ENCODE measurements at places on chromosomes 12 and 14.

- DNase-seq: no peak
Observed at GRCh38 chr14:60273956-60274355, 24.9 kb downstream of the PPM1A start.

- no peak for DNase-seq
Observed at GRCh38 chr14:72925171-72925759, 999 bp upstream of the DCAF4 start.

GRCh38 chr14:75446447-75446846 is 18.6 kb downstream of the JDP2 start:
- no peak for DNase-seq

GRCh38 chr14:68982581-68982980 is 3.5 kb upstream of the ACTN1 start:
- no peak for DNase-seq

DNA sequence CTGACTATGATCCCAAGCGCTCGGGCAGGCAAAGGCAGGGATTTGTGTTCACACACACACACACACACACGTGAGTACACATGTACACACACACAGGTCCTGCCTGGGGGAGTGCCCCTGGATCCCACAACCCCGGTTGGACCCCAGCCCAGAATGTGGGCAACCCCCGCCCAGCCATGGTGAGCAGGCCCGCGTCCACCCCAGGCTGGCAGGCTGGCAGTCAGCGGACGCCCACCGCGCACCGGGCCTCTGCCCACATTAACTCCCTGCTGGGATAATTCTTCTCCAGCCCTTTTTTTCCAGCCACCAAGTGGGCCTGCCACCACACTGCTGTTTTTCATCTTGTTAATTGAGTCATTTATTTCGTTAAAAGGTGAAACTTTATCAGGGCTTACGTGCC is 256.2 kb downstream of the BCL11B start:
- DNase-seq: no peak

DNA sequence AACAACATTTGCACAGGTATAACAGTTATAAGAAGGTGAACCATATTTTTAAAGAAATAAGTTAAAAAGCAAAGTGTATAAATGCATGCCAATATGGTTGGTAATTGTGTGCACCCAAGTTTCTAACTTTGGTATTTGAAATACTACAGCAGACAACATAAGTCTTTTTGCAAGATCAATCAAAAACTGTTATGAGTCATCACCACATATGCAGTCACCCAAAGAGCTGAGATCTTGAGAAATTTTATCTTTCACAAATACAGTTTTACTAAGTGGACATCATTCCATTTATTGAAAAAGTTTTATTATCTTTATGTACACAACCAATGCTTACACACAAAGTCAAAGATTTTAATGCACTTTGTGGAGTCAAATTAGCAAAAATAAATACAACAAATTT is 7.0 kb upstream of the ACSS3 start:
- DNase-seq: no peak

DNA sequence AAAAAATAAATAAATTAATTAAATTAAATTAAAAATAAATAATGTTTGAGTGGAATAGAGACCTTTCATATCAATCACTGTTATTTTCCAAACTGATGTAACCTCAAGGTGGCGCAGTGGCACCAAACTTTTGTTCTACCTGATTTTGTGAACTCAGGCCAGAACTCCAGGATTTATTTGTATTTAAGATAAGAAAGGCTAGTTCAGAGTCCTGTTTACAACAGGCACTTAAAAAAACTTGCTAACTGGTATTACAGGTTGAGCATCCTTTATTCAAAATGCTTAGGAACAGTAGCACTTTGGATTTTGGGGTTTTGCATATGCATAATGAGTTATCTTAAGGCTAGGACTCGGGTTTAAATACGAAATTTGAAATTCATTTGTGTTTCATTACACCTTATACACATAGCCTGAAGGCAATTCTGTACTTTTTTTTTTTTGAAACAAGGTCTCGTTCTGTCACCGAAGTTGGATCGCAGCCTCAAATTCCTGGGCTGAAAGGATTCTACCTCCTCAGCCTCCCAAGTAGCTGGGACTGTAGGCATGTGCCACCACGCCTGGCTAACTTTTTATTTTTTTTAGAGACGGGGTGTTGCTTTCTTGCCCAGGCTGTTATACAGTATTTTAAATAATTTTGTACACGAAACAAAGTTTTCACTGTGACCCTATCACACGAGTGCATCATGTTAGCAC is 32.4 kb downstream of the YY1 start:
- DNase-seq: no peak

DNA sequence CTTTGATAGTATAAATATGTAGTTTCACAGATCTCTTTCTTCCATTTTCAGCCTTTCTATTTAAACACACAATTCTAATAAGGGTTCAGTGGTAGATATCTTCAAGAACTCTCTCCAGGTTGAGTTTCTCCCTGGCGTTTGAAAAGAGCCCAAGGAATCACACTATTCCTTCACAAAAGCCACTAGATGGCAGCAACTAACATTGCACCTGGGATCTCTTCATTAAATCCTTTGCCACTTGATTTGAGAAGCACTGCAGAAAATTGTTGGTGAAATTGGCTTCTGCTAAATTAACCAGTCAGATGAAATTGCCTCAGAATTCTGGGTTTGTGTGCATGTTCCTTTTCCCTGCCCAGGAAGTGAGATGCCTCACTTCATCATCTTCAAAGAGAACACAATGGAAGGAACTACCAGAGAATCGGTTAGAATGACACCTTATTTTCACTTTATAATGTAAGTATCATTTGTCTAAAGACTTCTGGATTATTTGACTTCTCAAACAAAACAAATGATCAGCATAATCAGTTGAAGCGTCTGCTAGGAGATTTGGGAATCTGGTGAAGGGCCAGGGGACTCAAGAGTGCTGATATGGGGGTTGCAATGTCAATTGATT is 6.8 kb downstream of the CCDC198 start:
- DNase-seq: no peak

- DNase-seq: no peak
Observed at GRCh38 chr12:118946256-118946655, 35.1 kb upstream of the SRRM4 start.

GRCh38 chr12:4261655-4262054 is 11.9 kb upstream of the CCND2 start:
- DNase-seq: no peak

- peak; percentile 44 for DNase-seq
Observed at GRCh38 chr12:6230321-6231110, 30.3 kb downstream of the CD9 start.

DNA sequence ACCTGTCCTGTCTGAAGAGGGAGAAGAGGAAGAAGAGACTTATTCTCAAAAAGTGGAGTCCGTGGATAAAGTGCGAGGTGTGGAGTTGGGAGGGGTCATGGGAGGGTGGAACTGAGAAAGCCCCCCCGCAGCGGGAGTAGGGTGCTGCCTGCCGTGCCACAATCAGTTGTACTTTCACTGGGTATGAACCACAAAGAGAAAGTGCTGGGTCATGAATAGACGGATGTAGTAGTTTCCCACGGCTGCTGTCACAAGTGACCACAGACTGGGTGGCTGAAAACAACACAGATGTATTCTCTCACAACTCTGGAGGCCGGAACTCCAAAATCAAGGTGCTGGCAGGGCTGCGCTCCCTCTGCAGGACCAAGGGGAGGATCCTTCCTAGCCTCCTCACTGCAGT is 5.5 kb downstream of the DNAH10 start:
- DNase-seq: no peak

DNA sequence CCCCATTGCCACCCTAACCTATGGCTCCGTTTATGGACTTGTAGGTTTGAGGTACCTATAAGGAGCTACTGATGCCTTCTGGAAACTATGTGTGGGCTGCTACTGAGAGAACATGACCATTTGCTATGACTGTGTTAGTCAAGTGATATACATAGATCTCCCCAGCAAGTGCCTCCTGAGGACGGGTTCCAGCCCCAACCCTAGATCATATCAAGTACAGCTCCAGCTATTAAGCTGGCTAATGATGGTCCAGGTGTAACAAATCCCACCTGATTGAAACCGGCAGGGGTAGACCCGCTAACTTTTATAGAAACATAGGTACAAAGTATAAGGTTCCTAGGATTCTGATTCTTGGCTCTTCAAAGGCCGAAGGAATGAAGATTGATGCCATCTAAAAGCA is 23.7 kb downstream of the NINJ2 start:
- no peak for DNase-seq

DNA sequence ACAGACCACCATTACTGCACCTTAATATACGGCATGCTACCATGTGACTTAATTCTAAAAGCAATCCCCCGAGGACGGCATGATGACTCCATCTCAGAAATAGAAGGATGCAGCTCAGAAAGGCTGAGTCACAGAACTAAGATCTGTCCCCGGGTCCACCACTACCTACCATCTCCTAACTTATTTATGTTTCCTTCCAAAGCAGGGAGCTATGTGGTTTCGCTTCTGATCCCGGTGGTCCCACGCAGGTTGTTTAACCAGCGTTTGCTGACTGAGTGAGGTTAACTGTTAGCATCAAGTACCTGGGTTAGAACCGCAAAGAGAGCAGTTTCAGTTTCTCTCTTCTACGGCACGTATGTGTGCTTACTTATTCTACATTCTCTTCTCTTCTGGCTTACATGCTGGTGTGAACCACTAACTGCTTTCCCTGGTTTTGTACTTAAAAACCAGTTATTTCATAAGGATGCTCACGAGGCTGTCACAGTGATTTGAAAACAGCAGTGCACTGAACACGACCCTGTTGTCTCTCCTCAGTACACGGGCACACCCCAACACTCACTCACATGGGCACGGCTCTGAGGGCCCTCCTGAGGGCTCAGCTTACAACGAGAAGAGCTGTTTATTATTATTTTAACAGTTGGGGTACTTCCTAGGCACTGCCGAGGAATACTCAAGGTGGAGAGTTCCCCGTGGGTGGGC is 66.7 kb downstream of the CCDC88C start:
- peak; percentile 39 for DNase-seq

DNA sequence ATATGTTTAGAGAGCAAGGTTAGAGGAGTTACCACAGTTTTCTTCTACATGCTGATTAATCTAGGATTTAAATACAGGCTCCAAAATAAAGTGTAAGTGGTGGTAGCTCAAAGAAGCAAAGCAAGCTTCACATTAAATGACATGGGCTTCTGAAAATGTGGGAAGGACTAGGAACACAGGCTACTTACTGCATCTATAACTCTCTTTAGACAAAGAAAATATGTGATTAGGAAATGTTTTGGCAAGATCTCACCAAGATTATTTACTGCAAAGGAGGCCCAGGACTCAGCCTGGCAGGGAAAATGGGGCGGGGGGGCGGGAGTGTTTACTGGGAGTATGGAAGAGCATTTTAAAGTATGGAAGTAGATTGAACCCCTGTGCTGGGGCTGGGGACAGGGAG is 39.4 kb downstream of the ETV6 start:
- DNase-seq: no peak

- DNase-seq: no peak
Observed at GRCh38 chr14:44388306-44388705, 118.8 kb downstream of the FSCB start.

DNA sequence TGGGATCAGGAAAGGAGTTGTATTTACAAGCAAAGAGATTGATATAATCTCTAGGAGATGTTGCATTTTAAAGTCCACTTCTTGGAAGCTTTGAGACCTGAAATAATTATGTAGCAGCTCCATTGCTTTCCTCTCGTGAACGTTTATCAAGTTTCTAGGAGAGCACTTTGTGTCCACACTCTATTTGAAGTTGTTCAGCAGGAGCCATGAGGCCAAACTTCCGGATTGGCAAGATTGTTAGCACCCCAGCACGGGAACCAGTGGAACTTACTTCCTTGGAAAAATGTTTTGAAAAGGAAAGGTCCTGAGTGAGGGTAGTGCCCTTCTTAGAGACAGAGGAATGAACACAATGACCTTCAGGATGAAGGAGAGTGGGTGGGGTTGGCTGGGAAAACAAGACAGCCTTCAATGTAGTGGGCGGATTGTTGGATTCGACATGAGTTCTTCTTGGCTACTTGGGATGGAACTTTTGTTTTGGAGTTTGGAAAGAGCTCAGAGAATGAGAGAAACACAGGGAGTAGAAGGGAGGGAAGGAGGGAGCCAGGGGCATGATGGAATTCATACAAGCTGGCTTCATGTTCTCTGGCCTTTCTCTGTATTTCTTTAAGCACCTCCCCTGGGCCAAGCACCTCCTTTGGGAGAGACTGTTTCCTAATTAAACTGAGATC is 23.8 kb upstream of the CISTR start:
- no peak for DNase-seq

- DNase-seq: no peak
Observed at GRCh38 chr12:42815068-42815467, 225.5 kb upstream of the PRICKLE1 start.

DNA sequence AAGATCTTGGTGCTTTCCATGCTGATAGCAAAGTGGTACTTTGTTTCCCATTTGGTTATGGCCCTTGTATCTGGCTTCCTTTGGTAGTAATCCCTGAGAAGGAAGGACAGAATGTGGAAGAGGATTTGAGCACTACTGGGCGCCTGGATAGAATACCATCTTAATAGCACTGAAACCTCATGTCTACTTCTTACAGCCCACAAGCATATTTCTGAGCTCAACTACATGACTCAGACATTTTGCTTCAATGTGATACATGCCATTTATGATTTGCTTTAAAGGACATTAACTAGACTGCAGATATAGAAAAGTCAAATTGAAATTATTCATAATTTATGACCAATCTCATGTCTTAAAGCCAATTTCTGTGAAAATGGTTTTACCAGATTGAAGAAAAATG is 80.4 kb downstream of the LIN7A start:
- no peak for DNase-seq
